ENCODE measurements at places on chromosomes 7 and 10.

DNA sequence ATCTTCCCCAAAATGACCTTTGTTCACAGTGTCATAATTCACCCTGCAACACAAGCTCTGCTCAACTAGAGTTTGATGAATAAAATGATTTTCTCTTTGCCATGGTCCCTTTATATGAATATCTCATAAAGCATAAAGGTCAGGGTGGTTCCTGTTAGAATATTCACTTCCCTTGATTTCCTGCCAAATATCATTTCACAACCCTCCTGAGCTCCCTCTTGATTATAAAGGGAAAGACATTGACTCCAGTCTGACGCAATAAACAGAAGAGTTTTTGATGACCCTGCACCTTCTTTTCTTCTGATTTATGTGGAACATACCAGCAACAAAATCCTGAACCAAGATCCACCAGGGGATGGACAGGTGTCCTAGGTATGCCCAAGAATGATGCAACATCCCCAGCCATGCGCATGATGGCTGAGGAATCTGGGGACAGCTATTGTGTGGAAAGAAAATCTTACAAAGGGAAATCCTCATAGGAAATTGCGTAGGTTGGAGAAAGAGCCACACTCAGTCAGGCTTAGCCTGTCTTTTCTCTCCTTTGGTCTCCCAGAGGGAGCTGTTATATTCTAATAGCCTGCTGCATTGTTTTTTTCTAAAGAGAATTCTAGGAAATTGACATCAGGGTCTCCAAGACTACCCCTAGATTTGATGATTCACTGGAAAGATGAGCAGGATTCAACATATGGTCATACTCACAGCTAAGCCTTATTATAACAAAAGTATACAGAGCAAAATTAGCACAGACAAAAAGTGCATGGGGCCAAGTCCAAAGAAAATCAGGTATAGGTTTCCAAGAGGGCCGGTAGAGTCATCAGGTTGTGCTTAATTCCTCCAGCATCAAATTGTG lies 18.8 kb downstream of the IFIT3 start:
- DNase-seq, result no peak

GRCh38 chr7:1898628-1899185 lies 228.6 kb downstream of the ELFN1 start:
- DNase-seq, result no peak

GRCh38 chr10:118799777-118800176 lies 45.0 kb upstream of the CACUL1 start:
- DNase-seq, result no peak

DNA sequence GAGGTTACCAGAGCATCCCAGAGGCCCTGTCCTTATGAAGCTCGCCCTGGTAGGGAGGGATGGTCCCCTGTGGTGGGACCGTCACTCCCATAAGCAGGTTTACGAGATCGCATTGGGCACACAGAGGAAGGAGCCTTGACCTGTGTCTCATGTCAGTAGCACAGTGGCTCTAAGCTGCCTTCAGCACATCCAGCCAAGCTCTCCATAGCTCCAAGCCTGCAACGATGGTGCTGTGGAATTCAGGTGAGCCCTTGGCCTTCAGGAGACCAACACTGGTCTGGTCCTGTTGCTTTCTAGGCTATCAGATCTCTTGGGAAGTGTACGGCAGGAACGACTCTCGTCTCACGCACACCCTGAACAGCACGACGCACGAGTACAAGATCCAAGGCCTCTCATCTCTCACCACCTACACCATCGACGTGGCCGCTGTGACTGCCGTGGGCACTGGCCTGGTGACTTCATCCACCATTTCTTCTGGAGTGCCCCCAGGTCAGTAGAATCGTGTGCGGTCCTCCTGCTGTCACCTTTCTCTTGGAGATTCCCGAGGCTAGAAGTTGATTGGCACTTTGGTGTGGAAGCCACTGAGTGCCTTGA lies 605.3 kb upstream of the FOXK1 start:
- no peak for DNase-seq

DNA sequence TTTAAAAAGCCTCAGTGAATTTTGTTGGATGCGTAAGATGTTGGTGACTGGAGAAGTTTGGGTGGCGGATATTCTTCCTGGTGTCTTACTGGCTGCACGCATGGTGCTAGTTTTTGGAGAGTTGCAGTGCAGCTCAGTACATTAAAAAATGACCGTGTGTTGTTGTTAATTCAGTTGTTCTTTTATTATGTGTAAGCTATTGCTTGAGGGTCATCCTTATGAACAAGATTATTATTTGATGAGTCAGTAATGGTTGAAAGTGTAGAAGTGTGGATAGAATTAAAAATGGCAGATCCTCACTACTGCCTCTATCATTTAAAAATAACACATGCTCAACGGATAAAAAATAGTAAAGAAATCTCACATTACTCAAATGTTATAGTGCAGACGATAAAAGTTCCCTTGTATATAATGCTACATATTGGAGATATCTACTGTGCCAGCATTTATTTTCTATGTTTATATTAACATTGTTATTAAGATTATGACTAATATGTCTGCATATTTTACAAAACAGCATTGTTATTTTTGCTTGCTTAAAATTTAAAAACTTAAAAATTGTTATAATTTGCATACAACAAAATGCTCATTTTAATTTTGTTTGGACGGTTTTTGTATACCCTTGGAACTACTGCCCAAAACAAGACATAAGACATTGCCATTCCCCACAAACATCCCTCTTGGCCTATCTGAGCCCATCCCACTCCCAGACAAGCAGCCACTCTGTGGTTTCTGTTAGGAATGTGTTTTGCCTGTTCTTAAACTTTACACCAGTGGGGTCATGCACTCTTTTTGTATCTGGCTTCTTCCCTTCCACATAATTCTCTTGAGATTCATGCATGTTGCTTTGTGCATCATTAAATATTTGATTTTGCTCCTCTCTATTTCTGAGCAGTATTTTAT lies 142.0 kb downstream of the DOCK1 start:
- DNase-seq, result no peak

DNA sequence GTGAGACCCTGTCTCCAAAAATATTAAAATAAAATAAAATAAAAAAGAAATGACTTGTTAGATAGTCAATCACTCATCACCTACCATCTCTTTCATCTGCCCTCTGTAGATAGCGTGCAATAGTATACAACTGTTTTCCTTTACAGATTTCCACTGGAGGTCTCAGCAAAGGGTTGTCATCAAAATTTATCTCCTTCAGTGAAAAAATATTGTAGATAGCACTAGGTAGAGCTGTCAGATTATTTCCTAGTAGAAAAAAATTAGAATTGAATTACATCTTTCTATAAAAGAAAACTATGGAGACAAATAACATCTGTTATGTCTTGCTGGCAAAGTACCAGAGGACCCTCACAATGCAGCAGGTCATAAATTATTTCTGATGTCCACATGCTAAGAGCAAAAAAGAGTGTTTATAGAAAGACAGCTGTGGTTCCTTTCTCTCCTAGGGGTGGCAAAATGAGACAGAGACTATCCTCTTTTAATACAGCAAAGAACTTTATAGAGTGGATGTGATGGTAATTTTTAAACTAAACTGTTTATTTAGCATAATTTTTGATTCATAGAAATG lies 16.3 kb upstream of the CYP51A1 start:
- no peak for DNase-seq

DNA sequence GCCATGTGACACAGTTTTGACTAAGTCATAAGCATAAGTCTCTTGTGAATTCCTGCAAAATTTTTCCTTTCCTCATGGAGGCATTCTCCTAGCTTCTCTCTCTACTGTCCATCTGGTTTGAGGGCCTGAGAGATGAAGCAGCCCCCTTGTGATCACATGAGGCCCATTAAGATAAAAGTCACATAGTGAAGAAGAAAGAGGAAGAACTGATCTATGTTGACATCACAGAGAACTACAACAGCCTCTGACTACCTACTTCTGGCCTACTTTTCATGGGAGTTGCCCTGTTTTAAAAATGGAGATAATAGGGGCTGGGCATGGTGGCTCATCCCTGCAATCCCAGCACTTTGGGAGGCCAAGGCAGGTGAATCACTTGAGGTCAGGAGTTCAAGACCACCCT lies 50.4 kb downstream of the TFEC start:
- no peak for DNase-seq

DNA sequence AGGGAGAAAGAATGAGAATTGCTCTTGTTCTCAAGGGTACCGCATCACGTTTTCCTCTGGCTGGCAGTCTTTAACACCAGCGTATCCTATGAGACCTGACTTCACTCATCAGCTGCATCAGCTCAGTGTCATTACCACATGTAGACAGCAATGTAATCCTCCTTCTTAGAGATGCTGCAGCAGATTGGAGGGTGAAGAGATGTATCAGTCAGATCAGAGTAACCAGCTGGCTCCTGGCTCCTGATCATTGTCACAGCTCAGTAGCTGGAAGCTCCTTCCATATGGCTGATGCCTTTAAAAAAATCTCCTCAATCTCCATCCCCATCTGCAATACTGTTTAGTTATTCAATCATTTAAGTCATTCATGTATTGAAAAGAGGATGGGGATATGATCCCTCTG lies 39.7 kb upstream of the EPHB6 start:
- no peak for DNase-seq

GRCh38 chr10:9681655-9682054 lies 1336.0 kb upstream of the CELF2 start:
- no peak for DNase-seq

GRCh38 chr7:157271991-157272324 lies 64.8 kb upstream of the DNAJB6 start:
- no peak for DNase-seq

GRCh38 chr7:38671911-38672905 lies 41.0 kb upstream of the AMPH start:
- DNase-seq, result no peak

GRCh38 chr7:140249036-140249806 lies 72.4 kb upstream of the KDM7A start:
- DNase-seq, result no peak

- DNase-seq, result no peak
Observed at GRCh38 chr10:98423691-98424120, 8.7 kb upstream of the PYROXD2 start.

DNA sequence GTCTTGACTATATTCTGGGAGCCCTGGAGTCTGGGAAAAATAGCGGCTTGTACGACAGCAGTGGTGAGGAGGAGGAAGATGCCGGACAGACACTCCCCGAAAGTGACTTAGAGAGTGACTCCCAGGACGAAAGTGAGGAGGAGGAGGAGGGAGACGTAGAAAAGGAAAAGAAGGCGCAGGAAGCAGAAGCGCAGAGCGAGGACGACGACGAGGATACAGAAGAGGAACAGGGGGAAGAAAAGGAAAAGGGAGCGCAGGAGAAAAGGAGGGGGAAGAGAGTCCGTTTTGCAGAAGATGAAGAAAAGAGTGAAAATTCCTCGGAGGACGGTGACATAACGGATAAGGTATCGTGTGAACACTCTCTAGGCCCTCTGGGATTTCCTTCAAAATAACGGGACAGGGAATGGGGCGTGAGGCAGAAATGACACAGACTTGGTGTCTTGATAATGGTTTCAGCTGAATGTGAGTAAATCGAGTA lies 908 bp downstream of the NOM1 start:
- DNase-seq, result no peak

GRCh38 chr10:11240641-11241040 lies 223.0 kb downstream of the CELF2 start:
- no peak for DNase-seq

DNA sequence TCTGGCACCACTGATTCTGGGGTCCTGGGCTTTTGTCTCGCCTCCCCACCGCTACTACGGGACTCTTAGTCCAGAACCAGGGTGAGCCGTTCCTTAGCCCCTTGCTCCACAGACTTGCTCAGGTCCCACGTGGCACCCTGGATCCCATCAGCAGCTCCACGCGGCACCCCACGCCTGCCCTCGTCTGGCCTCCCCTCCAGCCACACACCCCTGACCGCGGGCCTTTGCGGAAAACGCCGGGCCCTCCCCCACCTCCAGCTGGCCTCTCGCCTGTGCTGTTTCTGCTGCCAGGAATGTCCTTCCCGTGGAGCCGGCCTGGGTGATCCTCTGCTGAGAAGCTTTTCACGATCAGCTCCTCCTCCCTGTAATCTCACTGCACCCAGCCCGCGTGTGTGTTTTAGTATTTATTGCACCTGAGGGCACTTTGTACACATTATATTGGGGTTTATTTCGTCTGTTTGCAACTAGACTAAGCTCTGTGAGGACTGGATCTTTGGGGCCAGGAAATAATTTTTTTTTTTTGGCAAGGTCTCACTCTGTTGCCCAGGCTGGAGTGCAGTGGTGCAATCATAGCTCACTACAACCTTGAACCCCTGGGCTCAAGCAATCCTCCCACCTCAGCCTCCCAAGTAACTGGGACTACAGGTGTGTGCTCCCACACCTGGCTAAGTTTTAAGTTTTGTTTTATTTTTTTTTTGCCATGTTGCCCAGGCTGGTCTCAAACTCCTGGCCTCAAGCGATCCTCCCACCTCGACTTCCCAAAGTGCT lies 10.5 kb upstream of the TTYH3 start:
- no peak for DNase-seq

DNA sequence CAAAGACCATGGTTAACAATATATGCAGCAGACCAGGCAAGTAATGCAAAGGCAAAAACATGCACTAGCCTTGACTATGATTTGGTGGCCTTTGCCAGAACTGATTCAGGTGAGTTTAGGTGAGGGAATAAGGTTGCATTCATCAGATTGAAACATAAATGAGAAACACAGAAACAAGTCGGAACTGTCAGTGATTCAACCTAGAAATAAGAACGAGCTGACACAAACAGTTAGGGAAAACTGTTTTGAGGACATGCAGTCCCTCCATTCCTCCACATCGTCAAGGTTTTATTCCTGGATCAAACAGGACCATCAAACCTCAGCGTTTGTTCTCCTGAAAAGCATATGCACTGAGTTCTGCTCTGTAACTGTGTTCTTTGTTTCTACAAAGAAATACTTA lies 1.8 kb downstream of the ZNF248 start:
- DNase-seq, result no peak

GRCh38 chr10:104052431-104052830 lies 33.2 kb downstream of the COL17A1 start:
- no peak for DNase-seq

GRCh38 chr7:107394831-107395230 lies 75.0 kb upstream of the GPR22 start:
- no peak for DNase-seq

- no peak for DNase-seq
Observed at GRCh38 chr7:46695051-46695708, 774.1 kb upstream of the IGFBP3 start.

DNA sequence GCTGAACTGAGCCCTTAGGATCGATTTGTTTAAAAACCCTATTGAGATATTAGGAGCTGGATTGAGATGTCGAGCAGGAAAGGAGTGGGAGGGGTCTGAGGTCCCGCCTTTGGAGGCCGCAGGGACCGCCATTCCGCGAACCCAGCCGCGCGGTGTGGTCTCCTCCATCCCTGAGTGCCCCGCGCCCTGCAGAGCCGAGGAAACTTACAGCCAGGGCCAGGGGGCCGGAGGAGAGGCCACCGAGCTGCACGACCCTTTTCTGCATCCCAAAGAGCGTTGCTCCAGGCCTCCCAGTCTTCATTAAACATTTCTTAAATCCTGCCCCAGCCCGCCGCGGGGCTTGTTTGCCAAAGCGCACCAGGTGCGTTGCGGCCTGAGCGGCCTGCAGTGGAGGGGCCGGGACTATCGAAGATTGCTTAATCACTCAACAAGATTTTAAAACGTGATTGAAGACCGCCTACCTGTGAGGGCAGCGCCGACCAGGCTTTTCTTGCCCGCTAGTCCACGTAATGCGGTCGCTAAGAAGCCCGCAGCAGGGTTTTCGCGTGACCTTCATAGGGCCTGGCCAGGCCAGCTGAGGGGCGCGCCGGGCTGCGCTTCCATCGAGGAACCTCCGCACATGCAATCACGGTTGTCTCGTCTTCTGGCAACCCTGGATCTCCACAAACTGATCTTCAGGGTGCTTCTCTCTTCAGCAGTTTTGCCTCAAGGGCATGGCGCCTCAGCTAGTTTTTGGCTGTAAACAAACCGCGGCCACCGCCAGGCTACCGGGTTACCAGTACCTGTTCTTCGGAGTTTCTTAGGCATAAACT lies 2.0 kb upstream of the CTBP2 start:
- no peak for DNase-seq

GRCh38 chr7:158570449-158571170 lies 17.0 kb downstream of the PTPRN2 start:
- no peak for DNase-seq

All from effector memory CD4-positive, alpha-beta T cell (primary cell).